Activated naive CD8-positive, alpha-beta T cell treated with anti-CD3 and anti-CD28 coated beads, Interleukin-2, amount 10 ng/mL, durations not matched to agents 7 days and 5 days (primary cell): ENCODE measurements at places on chromosomes 16 and 17.

DNA sequence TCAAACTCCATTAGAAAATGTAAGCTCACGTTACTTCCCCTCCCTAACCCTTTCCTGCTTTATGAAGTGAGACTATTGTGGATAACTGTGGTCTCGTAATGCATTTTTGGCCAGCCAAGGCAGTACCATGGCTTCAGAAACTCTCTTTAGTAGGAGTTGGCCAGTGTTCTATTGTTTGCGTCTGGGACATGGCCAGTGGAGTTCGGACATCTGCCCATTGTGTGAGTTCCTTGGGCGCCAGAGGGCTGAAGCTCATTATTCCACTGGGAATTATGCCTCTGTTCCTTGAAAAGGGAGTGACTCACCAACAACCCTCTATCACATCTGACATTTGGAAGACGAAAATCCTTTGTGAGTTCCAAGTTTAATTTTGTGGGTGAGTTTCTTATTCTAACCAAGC lies 319.5 kb upstream of the SOX9 start:
- no peak for DNase-seq
- no peak overlapping the region for H3K27ac ChIP-seq
- no peak overlapping the region for H3K4me3 ChIP-seq
- H3K4me1 ChIP-seq = no peaks in the 10 kb centered on the region

DNA sequence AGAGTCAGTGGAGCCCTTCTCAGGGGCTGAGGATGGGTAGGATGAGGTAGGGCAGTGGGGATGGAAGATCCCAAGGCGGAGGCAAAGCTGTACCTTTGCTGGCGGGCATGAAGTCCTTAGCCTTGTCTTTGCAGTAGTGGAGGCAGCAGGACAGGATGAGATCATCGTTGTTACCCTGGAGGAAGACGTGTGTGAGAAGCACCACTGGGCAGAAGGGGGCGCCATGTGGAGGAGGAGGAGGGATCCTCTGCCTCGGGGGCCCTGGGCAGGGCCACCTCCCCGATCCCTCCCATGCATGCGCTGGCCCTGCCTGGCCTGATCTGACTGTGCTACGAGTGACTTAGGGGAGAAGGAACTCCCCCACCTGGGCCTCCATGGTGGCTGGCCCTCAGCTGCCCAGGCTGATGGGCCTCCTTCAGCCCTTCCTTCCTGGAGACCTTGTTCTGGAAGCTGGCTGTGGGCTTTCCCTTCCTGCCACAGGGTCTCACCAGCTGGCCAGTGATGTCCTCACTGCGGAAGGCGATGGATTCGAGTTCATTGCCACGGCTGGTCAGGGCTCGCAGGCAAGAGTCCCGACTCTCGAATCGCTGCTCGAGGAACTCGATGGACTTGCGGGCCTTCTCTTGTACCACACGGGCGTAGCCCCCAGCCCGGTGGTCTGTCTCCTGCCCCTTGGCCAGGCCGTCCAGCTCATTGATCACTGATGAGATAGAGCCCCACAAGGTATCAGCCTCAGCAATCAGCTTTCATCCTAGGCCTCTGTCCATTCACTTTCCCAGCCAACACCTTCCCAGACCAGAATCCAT lies 10.3 kb downstream of the HIC1 start:
- peaks cover 25% of the 10 kb centered on the region for H3K36me3 ChIP-seq
- peak overlapping the region; percentile 72 for H3K27ac ChIP-seq
- DNase-seq = peak; percentile 79
- no peak overlapping the region for H3K4me3 ChIP-seq

- no peaks in the 10 kb centered on the region for H3K27me3 ChIP-seq
- H3K4me3 ChIP-seq = no peak overlapping the region
- H3K4me1 ChIP-seq = no peaks in the 10 kb centered on the region
- no peak overlapping the region for H3K27ac ChIP-seq
- no peak for DNase-seq
Measured at GRCh38 chr17:81125573-81126081, 39.7 kb upstream of the PVALEF start.

DNA sequence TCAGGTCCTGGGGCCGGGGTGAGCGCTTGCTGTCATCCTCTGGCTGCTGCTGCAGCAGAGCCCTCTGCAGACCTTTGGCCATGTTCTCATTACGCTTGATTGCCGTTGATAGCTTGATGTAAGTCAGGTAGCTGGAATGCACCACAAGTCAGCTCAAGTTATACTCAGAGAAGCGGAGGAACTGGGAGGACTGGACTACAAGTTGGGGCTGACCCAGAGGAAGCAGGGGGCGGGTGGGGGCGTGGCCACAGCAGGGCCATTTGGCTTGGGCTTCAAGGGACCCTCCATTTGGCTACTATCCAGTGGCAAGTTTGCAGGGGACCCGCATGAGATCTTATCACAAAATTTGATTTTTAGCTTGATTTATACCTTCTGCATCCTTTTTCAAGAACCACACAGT lies 19.0 kb upstream of the EVPL start:
- H3K27ac ChIP-seq = no peak overlapping the region
- no peak for DNase-seq
- peaks cover 34% of the 10 kb centered on the region for H3K36me3 ChIP-seq
- no peak overlapping the region for H3K4me3 ChIP-seq

DNA sequence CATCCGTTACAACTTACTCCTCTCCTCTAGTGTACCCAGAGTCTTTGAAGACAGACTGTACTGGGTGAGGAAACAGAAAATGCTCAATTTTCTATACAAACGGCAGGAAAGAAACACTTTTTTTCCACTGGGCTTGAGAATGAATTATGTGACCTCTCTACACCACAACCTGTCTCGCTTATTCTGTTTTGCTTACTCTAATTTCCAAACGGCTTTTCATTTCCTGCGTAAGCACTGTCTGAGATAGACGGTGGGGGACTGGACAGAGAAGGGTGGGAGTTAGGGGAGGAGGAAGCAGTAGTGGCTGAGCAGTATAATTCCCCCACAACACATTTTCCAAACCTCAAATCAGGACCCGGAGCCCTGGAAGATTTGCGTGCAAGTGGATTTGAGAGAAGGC lies 191.4 kb upstream of the SDK2 start:
- H3K27me3 ChIP-seq = peaks cover 13% of the 10 kb centered on the region
- no peak for DNase-seq

- no peaks in the 10 kb centered on the region for H3K36me3 ChIP-seq
- no peak overlapping the region for H3K4me3 ChIP-seq
- DNase-seq = no peak
- no peak overlapping the region for H3K27ac ChIP-seq
- H3K4me1 ChIP-seq = peaks cover 1% of the 10 kb centered on the region
Measured at GRCh38 chr17:20128036-20128667, 119.0 kb downstream of the SPECC1 start.

- peaks cover under 1% of the 10 kb centered on the region for H3K36me3 ChIP-seq
- DNase-seq = no peak
- no peaks in the 10 kb centered on the region for H3K27me3 ChIP-seq
- H3K27ac ChIP-seq = no peak overlapping the region
- H3K4me3 ChIP-seq = peak overlapping the region; percentile 44
Measured at GRCh38 chr16:79162977-79163376, 437.6 kb downstream of the MAF start.

- H3K4me3 ChIP-seq = no peak overlapping the region
- no peak for DNase-seq
- no peak overlapping the region for H3K27ac ChIP-seq
- H3K36me3 ChIP-seq = peaks cover 8% of the 10 kb centered on the region
- H3K27me3 ChIP-seq = peaks cover 13% of the 10 kb centered on the region
Measured at GRCh38 chr16:995087-995486, 13.5 kb downstream of the SOX8 start.

GRCh38 chr17:30567231-30568116 lies 90.3 kb downstream of the GOSR1 start:
- H3K4me1 ChIP-seq = no peaks in the 10 kb centered on the region
- H3K27me3 ChIP-seq = peaks cover 8% of the 10 kb centered on the region
- DNase-seq = no peak
- H3K36me3 ChIP-seq = no peaks in the 10 kb centered on the region

DNA sequence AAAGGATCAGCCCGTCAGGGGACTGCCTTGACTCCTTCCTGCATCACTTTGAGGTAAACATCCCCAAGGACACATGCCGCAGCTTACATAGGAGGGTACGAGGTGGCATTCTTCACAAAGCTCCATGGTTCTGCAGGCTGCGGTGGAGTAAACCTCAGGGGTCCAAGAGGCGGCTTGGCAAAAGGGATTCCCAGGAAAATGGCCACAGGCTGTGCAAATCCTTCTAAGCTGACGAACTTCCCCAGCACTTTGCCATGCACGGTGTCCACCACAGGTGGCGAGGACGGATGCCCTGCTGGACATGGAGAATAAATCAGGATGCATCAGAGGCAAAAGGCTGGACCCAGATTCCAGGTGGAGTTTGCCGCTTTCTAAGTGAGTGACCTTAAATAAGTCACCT lies 4.2 kb downstream of the CES1 start:
- peaks cover 4% of the 10 kb centered on the region for H3K27me3 ChIP-seq
- H3K4me3 ChIP-seq = no peak overlapping the region
- H3K27ac ChIP-seq = no peak overlapping the region
- no peaks in the 10 kb centered on the region for H3K36me3 ChIP-seq

DNA sequence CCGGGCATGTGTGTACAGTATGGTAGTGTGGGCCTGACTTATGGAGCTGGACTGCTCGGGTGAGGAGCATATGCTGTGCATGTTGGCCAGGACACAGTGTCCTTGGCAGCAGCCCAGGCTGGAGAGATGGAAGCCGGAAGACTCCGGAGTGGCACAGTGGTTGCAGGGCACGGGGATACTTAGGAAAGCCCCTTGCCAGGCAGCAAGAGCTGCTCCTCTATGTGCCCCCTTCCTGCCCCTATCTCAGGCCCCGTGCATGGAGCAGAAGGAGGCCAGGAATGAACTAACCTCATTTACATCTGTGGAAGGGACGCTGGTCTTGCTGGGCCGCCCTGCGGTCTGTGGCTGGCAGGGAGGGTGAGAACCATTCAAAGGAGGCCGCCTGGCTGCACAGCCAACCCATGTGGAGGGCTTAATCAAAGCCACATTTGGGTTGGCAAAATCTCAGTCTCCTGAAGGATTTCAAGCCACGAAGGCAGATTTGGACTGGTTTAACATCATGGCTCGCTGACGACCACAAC lies 32.2 kb upstream of the RCVRN start:
- H3K27ac ChIP-seq = no peak overlapping the region
- H3K27me3 ChIP-seq = peaks cover 2% of the 10 kb centered on the region
- no peak overlapping the region for H3K4me3 ChIP-seq
- no peak for DNase-seq

- peaks cover 48% of the 10 kb centered on the region for H3K4me1 ChIP-seq
- peak overlapping the region; percentile 98 for H3K4me3 ChIP-seq
- H3K27ac ChIP-seq = peak overlapping the region; percentile 98
- H3K36me3 ChIP-seq = peaks cover 50% of the 10 kb centered on the region
- H3K27me3 ChIP-seq = no peaks in the 10 kb centered on the region
- DNase-seq = no peak
Measured at GRCh38 chr16:3065742-3066439, 451 bp downstream of the IL32 start.

DNA sequence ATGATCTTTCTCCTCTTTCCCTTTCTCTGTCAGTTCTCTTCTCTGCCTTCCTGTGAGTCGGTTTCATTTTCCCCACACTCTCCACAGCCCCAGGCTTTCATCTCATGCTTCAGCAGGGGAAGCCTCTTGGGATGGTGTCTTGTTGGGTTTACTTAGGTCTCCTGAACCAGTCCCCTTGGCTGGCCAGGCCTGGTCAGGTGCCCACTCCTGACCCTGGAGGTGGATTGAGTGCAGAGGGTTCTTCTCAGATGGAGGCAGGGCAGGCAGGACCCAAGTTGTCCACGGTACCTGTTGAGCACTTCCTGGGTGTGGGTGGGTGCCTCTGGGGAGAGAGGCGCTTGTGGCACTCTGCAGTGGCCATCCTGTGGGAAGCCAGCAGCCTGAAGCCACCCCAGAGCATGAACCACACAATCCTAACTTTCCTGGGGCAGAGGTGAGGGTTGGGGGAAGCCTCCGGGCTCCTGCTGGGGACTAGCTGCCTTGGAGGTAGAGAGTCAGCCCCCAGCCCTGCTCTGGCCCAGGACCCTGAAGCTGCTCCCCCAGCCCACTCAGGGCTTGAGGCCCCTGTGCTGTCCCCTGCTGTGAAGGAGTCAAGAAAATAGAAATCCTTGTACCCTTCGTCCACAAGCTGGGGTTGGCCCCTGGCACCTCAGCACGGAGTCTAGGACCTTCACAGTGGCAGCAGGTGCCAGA lies 2.0 kb upstream of the RAP1GAP2 start:
- H3K4me3 ChIP-seq = peak overlapping the region; percentile 73
- peaks cover 3% of the 10 kb centered on the region for H3K36me3 ChIP-seq
- peak; percentile 50 for DNase-seq
- peak overlapping the region; percentile 82 for H3K27ac ChIP-seq

DNA sequence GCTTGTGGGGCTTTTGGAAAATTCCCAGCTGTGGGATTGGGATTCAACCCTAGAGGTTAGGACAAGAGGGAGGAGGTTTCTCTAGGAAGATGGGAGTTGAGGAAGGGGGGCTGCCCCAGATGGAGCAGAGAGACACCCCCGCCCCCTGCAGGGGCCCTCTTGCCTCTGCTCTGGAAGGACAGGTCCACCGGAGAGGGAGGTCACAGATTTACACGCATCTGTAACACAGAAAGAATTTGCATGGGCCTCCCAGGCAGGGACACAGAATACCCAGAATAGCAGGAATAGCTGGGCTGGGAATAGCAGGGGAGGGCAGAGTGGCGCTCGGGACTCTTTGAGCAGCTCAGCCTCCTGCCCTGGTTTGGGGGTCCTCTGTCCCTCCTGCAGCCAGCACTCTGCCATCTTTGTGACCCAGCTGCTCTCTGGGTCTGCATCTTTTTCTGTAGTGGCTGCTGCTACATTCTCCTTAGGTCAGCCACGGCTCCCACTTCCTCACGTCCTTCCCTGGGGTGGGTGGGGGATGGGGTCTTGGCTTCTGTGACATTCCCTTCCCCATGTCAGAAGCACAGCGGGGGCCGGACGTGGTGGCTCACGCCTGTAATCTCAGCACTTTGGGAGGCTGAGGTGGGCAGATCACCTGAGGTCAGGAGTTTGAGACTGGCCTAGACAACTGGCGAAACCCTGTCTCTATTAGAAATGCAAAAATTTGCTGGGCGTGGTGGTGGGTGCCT lies 33.9 kb upstream of the PLLP start:
- H3K27me3 ChIP-seq = peaks cover 2% of the 10 kb centered on the region
- no peak overlapping the region for H3K27ac ChIP-seq

DNA sequence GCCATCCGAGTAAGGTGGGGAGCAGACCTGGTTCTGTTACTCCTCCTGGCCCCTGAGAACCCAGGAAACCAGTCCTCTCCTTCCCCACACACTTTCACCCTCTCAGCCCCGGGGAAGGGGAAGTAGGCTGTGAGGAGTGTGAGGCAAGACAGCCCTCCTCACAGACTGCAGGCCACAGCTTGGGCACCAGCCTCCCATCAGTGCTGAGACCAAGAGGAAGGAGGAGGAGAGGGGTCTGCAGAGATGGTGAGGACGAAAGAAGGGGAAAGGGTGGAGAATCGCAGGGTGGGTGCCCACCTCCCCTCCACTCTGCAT lies 7.0 kb downstream of the G6PC3 start:
- no peak for DNase-seq
- no peak overlapping the region for H3K27ac ChIP-seq
- no peaks in the 10 kb centered on the region for H3K27me3 ChIP-seq
- no peak overlapping the region for H3K4me3 ChIP-seq
- peaks cover 3% of the 10 kb centered on the region for H3K36me3 ChIP-seq

GRCh38 chr16:29854520-29855100 lies 8.4 kb downstream of the CDIPT start:
- H3K4me1 ChIP-seq = no peaks in the 10 kb centered on the region
- no peak overlapping the region for H3K4me3 ChIP-seq
- H3K27ac ChIP-seq = no peak overlapping the region
- DNase-seq = no peak
- peaks cover 19% of the 10 kb centered on the region for H3K36me3 ChIP-seq
- H3K27me3 ChIP-seq = no peaks in the 10 kb centered on the region

GRCh38 chr17:77036136-77036840 lies 104.5 kb upstream of the SEC14L1 start:
- H3K27me3 ChIP-seq = peaks cover 25% of the 10 kb centered on the region
- no peak overlapping the region for H3K27ac ChIP-seq
- no peaks in the 10 kb centered on the region for H3K36me3 ChIP-seq
- DNase-seq = no peak
- peaks cover 2% of the 10 kb centered on the region for H3K4me1 ChIP-seq
